ENCODE measurements at places on chromosomes 6 and 20. TPM values are rescaled to one million over a fixed set of nuclear protein-coding genes. Genes with fewer than 3 reads are reported as not detected.

The CFAP206 gene
- not detected for total RNA-seq

The HRH3 gene
- total RNA-seq = not detected

The MOG gene
- total RNA-seq = not detected

The PDE10A gene
- total RNA-seq = 2.0 TPM

The PCK1 gene
- not detected for total RNA-seq

The RAET1L gene
- not detected for total RNA-seq

The IRAK1BP1 gene
- 2.0 TPM for total RNA-seq
